ENCODE measurements at places on chromosomes 5 and 9. TPM values are rescaled to one million over a fixed set of nuclear protein-coding genes. Genes with fewer than 3 reads are reported as not detected.

ZNF618 gene
- 2.3 TPM for total RNA-seq

GRCh38 chr5:112064271-112064701 is 307.3 kb upstream of the NREP start:
- H3K4me1 ChIP-seq, result no peaks in the 10 kb centered on the region
- no peak overlapping the region for H3K27ac ChIP-seq
- H3K4me3 ChIP-seq, result no peak overlapping the region
- DNase-seq, result no peak
- no peaks in the 10 kb centered on the region for H3K27me3 ChIP-seq

MTX3 gene
- 15.9 TPM for total RNA-seq

DNA sequence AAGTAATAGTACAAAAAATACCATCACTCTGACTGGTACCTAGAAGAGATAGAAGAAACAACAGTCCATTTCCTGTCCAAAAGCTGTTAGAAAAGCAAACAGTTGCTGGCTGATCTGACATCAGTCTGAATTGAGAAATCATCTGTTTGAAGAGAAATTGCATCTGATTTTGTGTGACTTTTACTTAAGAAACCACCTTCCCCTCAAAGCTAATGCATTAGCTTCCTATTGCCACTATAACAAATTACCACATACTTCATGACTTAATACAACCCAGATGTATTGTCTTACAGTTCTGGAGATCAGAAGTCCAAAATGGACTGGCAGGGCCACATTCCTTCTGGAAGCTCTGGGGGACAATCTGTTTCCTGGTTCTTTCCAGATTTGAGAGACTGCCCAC is 385.9 kb upstream of the TLE4 start:
- H3K4me1 ChIP-seq, result no peaks in the 10 kb centered on the region
- no peaks in the 10 kb centered on the region for H3K27me3 ChIP-seq
- H3K36me3 ChIP-seq, result no peaks in the 10 kb centered on the region
- H3K27ac ChIP-seq, result no peak overlapping the region
- DNase-seq, result no peak

DNA sequence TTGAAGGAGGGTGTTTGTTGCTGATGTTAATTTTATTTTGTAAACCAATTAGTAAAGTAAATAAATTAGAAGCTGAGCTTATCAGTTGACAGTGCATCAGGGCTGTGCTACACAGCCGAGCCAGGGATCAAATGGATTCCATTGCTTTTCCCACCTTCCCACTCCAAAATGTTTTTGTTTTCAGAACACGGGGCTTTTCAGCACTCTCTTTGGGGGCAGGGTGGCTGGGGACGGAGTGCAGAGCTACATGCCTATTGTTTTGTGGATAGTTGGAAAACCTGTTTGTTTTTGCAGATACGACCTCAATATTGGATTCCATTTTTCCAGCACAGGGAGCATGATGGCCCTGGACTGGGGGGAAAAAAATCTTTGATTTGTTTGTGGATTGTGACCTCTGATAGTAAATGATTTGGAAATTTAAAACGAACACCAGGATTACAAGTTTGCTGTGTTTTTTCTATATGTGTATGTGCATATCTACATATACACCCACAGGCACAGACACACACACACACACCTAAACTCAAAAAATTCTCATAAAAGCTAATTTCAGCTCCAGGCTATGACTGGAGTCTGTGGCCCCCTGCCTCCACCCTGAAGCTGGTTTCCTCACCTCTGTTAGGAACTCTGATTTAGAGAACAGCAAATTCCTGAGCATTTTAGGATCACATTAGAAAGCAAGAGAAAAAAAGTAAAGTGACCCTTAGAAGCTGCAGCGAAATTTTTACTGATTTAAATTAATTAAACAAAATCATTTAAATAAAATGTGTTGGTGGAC is 371.7 kb upstream of the IRX2 start:
- H3K27me3 ChIP-seq, result no peaks in the 10 kb centered on the region
- H3K4me1 ChIP-seq, result no peaks in the 10 kb centered on the region
- no peak overlapping the region for H3K27ac ChIP-seq

GRCh38 chr5:24649531-24649930 is 4.8 kb upstream of the CDH10 start:
- DNase-seq, result no peak
- no peaks in the 10 kb centered on the region for H3K36me3 ChIP-seq
- no peaks in the 10 kb centered on the region for H3K4me1 ChIP-seq
- H3K4me3 ChIP-seq, result no peak overlapping the region
- no peak overlapping the region for H3K27ac ChIP-seq
- H3K27me3 ChIP-seq, result no peaks in the 10 kb centered on the region

DNA sequence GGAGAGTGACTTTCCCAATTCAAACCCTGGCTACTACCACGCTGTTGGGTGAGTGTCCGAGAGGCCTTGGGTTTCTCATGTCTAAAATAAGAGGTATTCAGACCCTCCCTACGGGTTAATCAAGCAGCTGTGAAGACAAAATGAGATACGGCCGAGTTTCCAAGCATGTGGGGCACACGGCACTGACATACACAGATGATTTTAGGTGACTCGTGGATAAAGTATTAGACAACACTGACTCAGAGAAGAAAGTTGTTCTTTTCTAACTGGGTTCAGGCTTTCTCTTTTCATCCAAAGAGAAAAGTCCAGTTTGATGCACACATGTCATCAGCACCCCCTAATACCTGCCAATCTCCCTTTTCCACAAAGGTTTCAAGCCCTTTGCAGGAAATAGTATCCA is 15.6 kb downstream of the FOXI1 start:
- no peaks in the 10 kb centered on the region for H3K36me3 ChIP-seq
- DNase-seq, result no peak
- H3K27ac ChIP-seq, result no peak overlapping the region
- no peak overlapping the region for H3K4me3 ChIP-seq

- no peak for DNase-seq
- H3K4me1 ChIP-seq, result no peaks in the 10 kb centered on the region
- H3K27me3 ChIP-seq, result no peaks in the 10 kb centered on the region
- no peak overlapping the region for H3K27ac ChIP-seq
Measured at GRCh38 chr9:111094433-111094924, 56.2 kb upstream of the LPAR1 start.

DNA sequence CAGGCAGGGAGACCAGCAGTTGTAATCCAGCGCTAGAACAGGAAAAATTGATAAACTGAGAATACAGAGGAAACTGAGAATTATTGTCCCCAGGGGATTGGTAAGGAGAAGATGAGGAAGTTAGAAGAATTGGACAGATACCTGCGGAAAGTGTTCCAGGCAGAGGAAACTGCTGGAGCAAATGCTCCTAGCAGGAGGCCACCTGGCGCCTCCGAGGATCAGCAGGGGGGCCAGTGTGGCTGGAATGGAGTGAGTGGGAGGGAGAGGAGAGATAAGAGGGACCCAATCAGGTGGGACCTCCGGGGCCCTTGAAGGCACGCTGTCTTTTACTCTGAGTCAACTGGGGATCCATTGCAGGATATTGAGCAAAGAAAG is 695 bp upstream of the ANXA6 start:
- H3K4me3 ChIP-seq, result peak overlapping the region; percentile 96
- peaks cover 62% of the 10 kb centered on the region for H3K4me1 ChIP-seq
- no peak for DNase-seq
- no peaks in the 10 kb centered on the region for H3K36me3 ChIP-seq

DNA sequence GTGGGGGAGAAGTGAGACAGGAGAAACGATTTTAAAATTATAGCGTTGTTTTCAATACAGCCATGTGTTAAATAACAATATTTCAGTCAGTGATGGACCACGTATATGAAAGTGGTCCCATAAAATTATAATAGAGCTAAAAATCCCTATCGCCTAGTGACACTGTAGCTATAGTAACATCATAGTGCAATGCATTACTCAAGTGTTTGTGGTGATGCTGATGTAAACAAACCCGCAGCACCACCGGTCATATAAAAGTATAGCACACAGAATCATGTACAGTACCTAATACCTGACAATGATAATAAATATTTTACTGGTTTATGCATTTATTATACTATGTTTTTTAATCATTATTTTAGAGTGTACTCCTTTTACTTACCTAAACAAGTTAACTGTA is 407.4 kb upstream of the SEMA6A start:
- no peak overlapping the region for H3K27ac ChIP-seq
- no peak for DNase-seq
- H3K4me1 ChIP-seq, result no peaks in the 10 kb centered on the region
- no peaks in the 10 kb centered on the region for H3K27me3 ChIP-seq

GRCh38 chr5:112333331-112333781 is 85.7 kb downstream of the EPB41L4A start:
- H3K36me3 ChIP-seq, result no peaks in the 10 kb centered on the region
- no peak for DNase-seq
- no peak overlapping the region for H3K4me3 ChIP-seq
- peaks cover 21% of the 10 kb centered on the region for H3K4me1 ChIP-seq

DNA sequence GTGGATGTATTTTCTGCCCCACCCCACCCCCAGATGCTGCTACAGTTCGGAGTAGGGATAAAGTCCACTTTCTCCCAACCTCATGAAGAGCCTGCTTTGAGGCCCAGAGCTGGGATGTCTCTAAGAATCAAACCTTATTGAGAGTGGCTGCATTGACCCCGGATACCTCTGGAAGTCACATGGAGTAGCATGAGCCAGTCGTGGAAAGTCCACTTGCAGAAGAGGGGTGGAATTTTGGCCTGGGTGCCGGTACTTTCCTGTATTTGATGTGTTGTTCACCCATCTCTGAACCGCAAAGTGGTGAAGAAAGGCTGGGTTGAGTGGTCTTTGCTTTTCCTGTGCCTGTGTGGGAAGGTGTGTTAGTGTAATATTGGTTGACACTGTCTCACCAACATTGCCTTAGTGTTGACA is 3.7 kb downstream of the OTULIN start:
- DNase-seq, result no peak
- peaks cover 54% of the 10 kb centered on the region for H3K4me1 ChIP-seq
- no peak overlapping the region for H3K27ac ChIP-seq
- H3K27me3 ChIP-seq, result no peaks in the 10 kb centered on the region

DNA sequence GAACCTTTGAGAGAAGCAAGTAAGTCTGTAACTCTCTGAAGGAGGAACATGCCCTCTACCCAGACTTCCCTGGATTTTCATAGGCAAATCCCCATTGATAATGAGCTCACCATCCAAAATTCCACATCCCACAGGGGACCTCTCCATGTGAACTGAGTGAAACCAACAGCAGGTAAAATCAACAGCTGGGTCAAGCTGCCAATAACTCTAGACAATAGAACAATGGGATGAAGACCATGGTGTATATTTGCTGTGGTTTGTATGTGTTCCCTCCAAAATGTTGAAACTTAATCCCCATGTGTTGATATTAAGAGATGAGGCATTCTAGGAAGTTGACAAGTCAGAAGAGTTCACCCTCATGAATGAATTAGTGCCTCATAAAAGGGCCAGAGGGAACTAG is 110.2 kb upstream of the MYO10 start:
- no peak overlapping the region for H3K4me3 ChIP-seq
- H3K36me3 ChIP-seq, result no peaks in the 10 kb centered on the region
- DNase-seq, result no peak
- no peak overlapping the region for H3K27ac ChIP-seq

DNA sequence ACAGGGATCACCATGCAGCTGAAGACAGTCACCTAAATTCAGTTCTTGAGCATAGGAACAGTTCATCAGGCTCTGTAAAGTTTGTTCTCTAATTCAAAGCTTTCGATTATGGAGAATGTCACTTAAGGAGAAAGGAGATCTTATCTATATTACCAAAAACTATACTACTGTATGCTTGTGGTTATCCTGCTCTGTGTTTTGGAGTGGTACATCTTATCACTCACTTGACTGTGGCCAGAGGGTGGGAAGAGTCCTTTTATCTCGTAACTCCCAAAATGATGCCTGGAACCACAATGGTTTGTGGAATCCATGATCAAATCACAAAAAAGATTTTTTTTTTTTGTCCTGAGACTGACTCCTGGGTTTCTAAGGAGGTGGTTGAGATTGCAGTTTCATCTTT is 230.7 kb downstream of the COMMD10 start:
- no peak overlapping the region for H3K27ac ChIP-seq
- H3K4me3 ChIP-seq, result no peak overlapping the region
- no peaks in the 10 kb centered on the region for H3K27me3 ChIP-seq
- no peak for DNase-seq
